ENCODE measurements at places on chromosomes 11 and 22. TPM values are rescaled to one million over a fixed set of nuclear protein-coding genes. Genes with fewer than 3 reads are reported as not detected.
A peak's percentile ranks its signal among the peaks of the same experiment; 100 is the strongest.

DNA sequence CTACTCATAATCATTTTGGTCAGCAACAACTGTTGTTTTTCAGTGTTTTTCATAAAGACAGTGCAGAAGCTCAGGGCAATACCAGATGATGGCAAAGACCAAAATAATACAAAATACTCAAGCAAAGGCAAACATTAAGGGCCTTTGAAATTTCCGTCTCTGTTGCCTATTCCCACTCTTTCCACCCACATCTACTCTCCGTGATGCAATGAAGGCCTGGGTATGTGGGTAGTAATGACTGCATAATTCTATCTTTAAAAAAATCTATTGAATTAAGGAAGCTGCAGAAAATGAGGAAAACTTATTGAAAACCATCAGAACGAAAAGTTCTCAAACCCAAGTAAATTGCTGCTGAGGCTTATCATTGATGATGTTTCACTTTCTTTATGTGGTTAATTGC is 203.3 kb downstream of the MAML2 start:
- DNase-seq: no peak

DNA sequence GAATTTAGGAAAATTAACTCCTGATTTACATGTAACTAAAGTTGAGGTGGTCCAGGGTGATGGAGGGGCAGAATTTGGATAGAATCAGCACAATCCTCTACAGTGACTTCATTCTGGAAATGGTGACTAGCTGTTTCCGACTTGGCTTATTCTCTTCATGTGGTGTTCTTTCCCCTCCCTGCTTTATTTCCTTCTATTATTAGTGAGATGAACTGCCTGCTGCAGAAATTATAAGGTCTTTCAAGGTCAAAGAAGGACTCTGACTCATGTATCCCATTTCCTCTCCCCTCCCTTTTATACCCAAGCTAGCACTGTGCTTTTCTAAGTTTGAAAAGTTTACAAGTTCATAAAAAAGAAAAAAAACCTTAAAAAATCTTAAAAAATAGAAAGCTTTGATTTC is 12.2 kb upstream of the MRPL17 start:
- no peak for DNase-seq

- DNase-seq: no peak
Observed at GRCh38 chr11:102626676-102627075, 1.5 kb upstream of the MMP20 start.

GRCh38 chr11:32781721-32782120 is 12.7 kb downstream of the CCDC73 start:
- DNase-seq: no peak

- DNase-seq: no peak
Observed at GRCh38 chr11:129814244-129815014, 1.2 kb upstream of the TMEM45B start.

DNA sequence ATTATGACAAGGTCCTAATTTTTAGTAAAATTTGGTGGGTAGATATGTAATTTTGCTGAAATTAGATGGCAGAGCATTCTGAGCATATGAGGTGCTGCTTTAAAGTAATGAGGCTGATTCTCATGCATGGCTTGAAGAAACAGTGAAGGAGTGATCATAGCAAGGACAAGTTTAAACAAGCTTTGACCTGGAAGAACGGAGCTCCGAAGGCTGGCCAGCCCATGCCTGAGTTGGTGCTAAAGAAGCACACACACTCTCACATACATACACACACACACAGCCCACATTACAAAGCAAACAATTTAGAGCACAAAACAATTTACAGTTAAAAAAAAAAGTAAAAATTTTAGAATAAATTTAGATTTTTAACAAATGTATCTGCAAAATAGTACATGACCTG is 150.7 kb downstream of the DCDC1 start:
- DNase-seq: no peak

- peak; percentile 10 for DNase-seq
Observed at GRCh38 chr22:48492366-48493320, 1335.0 kb downstream of the BRD1 start.

DNA sequence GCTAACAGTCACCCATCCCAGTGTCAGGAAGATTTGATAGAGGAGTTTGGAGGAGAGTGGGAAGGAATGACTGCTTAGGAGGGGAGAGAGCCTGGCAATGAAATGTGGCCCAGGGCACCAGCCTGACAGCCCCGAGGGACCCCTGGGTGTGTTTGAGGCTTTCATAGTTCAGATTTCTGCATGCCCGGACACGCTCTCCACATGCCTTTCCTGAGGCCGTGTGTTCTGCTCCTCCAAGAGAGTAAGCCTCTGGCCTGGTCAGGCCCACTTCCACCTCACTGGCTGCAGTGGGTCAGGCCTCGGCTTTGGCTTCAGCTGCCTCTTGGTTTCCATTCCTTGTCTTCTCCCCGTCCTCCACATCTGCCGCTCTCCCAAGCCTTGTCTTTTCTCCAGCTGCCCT is 78.4 kb downstream of the C22orf31 start:
- no peak for DNase-seq

DNA sequence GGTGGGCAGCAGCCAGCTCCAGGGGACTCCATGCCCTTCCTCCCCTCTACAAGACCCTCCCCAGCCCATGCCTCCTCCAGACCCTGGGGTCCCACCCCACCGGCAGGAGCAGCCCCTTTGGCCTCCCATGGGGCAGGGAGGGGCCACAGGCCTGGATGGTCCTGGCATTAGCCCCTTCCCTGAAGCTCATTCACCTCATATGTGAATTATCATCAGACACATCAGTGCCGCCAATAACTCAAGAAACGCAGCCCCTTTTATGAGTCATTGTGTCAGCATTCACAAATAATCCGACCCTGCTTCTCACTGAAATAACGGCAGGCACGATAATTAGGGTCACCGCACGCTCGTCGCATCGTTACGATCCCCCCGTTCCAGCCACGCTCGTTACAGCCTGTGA is 124.2 kb downstream of the BRD1 start:
- no peak for DNase-seq

DNA sequence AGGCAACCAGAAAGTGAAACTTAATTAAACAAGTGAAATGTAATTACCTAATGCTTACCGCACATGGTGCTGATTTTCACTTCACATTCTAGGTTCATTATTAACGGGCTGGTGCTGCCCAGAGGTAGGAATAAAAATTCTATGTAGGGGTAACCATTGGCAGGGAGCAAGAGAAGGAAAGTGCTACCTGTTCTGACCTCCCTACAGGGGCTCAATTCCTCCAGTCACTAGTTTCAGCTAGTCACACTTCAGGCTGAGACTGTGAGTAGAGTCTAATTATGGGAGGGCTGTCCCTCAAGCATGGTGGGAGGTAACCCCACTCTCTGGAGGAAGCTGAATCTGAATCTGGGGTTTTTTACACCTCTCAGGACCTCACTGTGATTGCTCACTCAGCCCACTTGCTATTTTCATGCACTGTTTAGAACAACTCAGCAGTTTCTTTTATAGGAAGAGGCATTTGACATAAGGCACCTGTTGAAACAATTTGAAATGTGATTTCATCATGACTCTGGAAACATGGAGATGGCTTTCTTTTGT is 75.4 kb downstream of the MAML2 start:
- no peak for DNase-seq

DNA sequence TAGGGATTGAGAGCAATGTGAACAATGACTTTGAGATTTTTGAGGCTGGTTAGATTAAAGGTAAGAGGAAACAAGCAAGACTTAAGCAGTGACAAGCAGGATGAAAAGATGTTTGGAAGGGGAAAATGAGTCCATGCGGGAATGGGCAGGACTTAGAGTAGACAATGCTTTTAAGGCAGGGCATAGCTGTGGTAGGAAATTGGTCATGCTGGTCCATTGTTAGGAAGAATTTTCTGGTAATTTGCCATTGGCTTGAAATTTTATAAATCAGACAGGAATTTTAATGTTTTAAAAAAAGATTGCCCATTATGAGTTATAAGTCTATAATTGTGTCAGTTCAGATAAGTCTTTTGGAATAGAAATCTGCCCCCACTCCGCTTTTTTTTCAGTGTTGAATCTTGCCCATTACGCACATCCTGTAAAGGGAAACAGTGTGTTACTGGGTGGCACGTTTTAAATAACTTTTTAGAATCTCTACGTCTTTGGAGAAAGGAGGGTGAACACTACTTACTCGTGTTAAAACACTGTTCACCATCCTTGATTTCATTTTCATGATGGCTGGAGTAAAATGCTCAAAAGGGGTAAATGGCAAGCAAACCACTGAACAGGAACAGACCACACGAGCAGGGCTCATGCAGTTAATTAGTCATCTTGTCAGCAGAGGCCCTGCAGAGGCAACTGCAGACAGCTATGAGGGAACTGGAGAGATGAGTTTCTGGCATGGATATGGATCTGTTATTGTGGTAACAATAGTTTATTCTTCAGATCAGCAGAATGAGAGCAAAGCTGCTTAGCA is 25.0 kb downstream of the SWAP70 start:
- DNase-seq: peak; percentile 63

- DNase-seq: no peak
Observed at GRCh38 chr11:30326114-30326778, 3.3 kb downstream of the ARL14EP start.

The LRRC4C gene
- total RNA-seq: 1.5 TPM

The SYCE3 gene
- 0.71 TPM for total RNA-seq

The NPAS4 gene
- not detected for total RNA-seq

The P2RX3 gene
- not detected for total RNA-seq

The DRICH1 gene
- total RNA-seq: not detected
